Activated CD8-positive, alpha-beta memory T cell treated with anti-CD3 and anti-CD28 coated beads, Interleukin-2, amount 50 U/mL, for 48 hours (primary cell): ENCODE measurements at places on chromosomes 13 and 19.

GRCh38 chr13:45108716-45109101, 11.6 kb upstream of the GTF2F2 start:
- DNase-seq, result no peak

GRCh38 chr19:1647501-1648458, 4.6 kb downstream of the TCF3 start:
- DNase-seq, result no peak

GRCh38 chr13:47081246-47081645, 184.4 kb upstream of the HTR2A start:
- DNase-seq, result no peak

DNA sequence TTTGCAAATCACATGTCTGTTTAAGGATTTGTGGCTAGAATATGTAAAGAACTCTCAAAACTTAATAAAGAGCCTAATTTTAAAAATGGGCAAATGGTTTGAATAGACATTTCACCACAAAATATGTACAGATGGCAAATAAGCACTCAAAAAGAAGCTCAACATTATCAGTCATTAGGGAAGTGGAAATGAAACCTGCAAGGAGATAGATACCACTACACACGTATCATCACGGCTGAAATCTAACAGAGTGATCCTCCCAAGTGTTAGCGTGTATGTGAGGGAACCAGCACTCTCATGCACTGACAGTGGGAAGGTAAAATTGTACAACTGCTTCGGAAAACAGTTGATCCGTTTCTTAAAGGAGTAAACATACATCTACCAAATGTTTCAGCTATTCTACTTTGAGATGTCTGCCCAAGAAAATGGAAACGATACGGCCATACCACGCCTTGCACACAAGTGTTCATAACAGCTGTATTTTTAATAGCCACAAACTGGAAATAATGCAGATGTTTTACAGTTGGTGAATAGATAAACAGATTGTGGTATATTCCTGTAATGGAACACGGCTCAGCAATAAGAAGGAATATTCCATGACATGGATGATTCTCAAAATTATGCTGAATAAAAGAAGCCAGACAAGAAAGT, 14.5 kb downstream of the ARHGEF7 start:
- DNase-seq, result no peak

GRCh38 chr19:17026706-17027534, at the start of gene CPAMD8:
TSS of gene CPAMD8 (minus strand) at chr19:17026810. CDS start at chr19:17026642, 168 bp downstream.
- no peak for DNase-seq

- DNase-seq, result no peak
These were observed 557.2 kb downstream of the DCT start for GRCh38 chr13:93922063-93922855.

DNA sequence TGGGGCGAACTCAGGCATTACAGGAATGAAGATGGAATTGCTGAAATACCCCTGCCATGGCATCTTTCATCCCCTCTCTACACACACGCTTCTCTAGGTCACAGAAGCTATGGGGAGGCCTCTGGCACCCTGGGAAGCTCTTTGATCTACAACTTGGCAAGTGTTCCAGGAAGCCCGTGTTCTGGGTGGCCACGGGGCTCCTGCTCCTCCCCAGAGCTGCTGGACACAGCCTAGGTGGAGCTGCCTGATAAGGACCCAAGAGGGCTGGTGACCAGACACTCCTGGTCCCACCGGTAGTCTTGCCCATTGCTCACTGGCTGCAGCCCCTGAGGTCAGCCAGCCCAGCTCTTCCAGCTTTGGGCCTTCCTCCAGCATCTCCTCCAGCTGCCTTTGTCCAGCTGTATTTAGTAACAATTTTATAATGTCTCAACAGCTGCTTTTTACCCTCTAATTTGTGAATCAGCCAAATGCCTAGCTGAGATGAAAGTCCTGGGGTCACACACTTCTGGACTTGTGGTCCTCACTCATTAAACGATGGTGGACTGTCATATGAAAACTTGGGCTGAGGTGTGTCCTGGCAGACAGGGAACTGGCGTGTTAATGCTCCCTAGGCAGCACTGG, 72.8 kb upstream of the SPATA13 start:
- no peak for DNase-seq

- no peak for DNase-seq
These were observed 102.7 kb upstream of the POSTN start for GRCh38 chr13:37701306-37701705.

DNA sequence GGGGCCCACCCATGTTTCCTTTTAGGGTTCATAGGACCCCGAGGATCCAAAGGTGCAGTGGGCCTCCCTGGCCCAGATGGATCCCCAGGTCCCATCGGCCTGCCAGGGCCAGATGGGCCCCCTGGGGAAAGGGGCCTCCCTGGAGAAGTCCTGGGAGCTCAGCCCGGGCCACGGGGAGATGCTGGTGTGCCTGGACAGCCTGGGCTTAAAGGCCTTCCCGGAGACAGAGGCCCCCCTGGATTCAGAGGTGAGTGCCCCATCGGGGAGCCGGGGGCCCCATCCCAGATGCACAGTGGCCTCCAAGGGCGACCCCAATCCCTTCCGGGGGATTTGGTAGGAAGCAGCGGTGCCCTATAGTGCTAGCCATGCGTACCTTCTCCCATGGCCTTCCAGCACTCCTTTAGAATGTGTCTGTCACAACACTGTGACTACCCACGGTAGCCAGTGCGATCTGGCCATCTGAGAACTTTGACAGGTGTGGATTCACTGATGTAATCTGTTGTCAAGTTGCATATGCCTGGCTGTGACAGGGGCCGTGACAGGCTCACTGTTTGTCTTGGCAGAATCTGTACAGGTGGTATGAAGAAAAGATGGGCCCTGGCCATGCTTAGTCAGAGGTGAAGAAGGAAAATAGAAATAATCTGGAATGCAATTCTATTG, 88.5 kb downstream of the RAB20 start:
- no peak for DNase-seq

DNA sequence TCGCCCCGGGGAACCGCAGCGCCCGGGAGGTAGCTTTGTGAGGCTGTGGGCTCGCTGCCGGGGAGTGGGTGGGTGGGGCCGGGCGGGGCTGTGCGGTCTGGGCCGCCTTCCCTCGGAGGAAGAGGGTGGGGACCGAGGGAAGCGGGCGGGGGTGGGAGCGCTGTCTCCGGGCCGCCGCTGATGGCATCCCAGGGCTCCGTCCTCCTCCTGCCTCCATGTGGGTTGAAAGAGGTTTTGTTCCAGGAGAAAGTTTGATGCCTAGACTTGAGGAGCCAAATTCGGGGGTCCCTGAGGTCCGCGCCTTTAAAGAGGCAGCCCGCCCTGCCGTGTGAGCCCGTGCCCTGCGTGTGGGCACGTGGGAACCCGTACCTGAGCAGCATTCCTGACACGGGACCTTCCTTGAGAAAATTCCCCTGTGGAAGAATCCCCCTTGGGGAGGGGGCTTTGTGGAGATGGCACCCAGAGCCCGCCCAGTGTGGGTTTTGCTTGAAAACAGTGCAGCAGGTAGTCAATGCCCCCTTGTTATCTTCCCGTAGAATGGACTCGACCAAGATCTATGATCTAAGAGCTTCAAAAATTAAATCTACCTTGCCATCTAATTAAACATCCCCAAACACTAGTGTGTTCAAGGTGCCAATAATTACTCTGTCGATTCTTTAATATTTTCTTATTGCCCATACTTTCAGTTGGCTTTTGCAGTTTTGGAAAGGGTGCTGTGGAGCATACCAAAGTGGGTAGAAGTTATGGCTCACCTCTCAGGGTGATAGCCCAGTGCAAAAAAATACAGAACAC, 107.8 kb downstream of the RXFP2 start:
- peak; percentile 49 for DNase-seq

GRCh38 chr13:91313581-91313980, 33.9 kb upstream of the MIR17HG start:
- DNase-seq, result no peak

GRCh38 chr13:42821437-42821836, 40.1 kb downstream of the FAM216B start:
- no peak for DNase-seq

DNA sequence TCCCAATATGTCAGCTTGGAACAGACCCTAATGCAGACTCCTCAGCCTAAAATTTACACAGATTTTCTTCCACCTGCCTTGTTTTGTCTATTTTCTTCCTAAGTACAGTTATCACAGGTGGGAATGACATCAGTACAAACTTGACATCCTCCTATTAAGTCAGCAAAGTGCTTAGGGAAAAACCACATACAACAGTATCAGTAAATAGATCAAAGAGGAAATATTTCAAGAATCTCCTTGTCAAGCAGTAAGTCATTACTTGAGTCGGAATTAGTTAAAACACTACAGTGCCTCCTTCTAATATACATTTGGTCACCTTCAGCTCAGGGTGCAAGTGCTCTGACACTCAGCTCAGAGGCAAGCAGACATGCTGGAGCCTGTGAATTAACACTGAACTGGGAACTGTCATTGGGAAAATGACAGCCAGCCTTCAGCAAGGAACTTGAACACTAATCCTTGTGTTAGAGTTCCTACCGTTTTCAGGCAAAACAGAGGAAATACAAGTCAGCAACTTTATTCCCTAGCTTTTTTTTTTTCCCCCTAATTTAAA, 394.3 kb upstream of the HTR2A start:
- no peak for DNase-seq

- DNase-seq, result no peak
These were observed 181.8 kb downstream of the COL4A1 start for GRCh38 chr13:110125157-110125556.

DNA sequence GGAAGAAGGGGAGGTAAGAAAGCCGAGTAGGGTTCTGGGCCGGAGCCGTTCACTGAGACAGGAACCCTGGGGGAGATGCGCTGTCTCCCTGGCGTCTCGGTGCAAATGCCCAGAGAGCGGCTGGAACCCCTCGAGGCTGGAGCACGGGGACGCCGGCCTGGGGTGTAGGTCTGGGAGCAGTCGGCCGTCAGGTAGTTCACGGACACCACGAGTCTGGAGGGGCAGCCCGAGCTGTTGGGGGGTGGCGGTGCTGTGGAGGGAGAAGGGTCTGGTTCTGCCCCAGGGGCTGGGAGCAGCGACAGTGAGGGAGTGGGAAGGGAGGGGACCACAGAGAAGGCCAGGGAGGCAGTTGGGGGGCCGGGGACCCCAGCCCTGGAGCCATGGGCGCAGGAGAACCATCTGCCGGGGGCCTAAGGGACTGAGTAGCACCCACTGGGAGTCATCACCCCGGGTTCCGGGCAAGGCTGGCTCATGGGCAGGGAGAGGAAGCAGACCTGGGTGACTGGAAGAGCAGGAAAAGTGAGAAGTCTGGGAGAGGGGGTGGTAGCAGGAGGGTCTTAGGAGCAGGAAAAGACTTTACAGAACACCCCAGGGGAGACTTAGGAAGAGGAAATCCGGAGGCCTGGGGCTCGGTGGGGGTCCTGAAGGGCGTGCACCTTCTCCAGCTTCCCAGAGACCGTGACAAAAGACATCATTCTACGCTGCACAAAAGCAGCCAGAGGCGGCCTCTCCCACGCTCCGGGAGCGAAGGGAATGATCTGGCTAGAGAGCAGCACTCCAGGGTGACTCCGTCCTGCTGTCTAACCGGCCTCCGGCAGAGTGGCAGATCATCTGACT, 173.1 kb upstream of the SOX1 start:
- peak; percentile 34 for DNase-seq

- no peak for DNase-seq
These were observed 23.8 kb upstream of the CBY2 start for GRCh38 chr13:45678282-45678681.

DNA sequence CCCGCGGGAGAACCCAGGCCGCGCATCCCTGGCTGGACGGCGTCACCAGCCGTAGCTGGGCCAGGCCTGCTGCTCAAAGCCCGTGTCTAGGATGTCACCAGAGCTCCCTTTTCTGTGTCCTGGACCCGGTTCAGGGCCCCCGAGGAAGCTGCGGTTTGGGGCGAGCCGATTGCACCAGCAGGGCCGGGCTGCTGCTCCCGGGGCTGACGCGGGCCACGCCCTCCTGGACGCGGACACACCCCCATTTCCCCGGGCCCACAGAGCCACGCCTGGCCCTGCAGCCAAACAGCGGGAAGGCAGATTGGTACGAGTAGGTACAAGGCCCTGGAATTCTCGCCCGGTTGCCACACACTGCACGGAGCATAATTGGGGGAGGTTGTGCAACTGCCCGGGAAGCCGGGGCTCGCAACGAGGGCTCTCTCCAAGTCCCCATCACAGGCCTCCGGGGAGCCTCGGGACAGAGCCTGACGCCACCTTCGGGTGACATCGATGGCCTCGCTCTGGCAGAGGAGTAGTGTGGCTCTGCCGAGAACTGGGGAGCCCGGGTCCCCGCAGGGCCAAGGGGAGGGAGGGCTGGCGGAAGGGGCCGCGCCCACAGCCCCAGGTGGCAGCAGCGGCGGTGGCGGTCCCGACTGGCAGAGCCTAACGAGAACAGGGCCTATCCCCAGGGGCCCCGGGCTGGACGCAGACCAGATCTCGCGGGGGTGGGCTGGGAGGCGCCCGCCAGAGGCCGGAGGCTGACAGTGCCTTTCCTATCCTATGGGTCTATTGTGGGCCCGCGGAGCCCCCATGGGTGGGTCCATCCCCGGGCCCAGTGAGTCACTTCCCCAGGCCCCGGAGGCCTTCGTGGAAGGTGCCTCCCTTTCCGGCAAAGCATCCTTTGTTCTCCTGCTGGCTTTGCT, 23.5 kb downstream of the KCTD15 start:
- DNase-seq, result peak; percentile 83

- DNase-seq, result no peak
These were observed 597.8 kb downstream of the LIG4 start for GRCh38 chr13:107617527-107617926.

- no peak for DNase-seq
These were observed 4.9 kb downstream of the LMO7 start for GRCh38 chr13:75641026-75641425.

DNA sequence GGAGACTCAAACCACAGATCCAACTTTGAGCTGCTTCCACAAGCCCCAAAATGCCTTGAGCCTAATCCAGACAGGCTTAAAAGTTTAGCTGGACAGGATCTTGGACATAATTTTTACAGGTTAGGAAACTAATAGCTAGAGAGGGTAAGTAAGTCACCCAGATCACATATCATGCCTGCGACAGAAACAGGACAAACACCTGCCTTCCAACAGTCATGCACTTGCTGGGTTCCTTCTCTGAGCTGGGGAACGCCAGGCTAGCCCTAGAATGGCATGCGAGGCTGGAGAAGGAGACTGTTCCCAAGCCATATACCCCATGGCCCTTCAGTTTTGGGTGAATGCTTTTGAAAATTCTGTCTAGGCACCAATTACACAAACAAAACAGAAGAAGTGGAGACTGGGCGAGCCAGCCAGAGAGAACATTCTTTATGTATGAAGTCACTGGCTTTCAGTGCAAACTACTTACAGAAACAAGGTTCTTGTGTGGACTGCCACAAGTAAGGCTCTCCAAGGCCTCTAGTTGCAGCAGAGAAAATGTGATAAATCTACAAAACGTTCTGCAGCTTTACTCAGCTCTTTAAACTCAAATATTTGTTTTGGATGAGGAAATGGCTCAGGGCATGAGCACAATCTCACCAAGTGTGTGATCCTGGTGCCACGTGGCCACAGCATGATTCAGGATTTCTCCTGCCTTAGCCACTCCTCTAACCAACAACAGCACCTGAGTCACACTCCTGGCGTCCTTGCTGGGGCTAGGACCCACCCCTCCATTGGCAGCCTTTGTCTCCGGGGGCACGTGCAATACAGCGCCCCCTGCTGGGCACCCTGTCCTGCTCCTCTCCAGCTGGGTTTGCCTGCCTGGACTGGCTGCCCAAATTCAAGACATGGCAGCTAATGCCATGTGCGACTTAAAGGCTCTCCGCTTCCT, 73.4 kb upstream of the UBL3 start:
- DNase-seq, result peak; percentile 89

- no peak for DNase-seq
These were observed 29.9 kb downstream of the C13orf46 start for GRCh38 chr13:113943821-113944565.

GRCh38 chr13:112740502-112741131, 50.8 kb downstream of the ATP11A start:
- DNase-seq, result no peak

GRCh38 chr13:51856998-51857397, 4.8 kb upstream of the CCDC70 start:
- DNase-seq, result no peak

GRCh38 chr19:41714598-41714997, 6.2 kb downstream of the CEACAM5 start:
- no peak for DNase-seq
